ENCODE measurements at places on chromosomes 13 and 19.

DNA sequence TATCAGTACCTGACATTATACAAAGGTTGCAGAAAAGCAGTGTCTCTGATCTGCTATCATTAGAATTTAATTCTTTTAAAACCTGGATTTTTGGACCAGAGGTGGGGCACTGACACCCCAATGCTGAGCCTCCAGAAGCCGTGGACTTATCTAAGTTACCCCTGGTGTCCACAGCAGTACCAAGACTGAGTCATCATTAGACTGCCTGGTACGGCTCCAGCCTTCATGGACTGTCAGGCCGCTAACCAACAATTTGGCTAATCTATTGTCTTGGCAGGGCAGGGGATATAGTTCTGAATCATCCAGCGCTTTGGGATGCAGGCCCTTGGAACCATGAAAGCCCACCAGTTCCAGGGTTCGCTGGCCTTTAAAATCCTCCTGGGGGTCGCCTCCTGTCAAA is 78.3 kb downstream of the TSHZ3 start:
- no peak for DNase-seq

- no peak for DNase-seq
Measured at GRCh38 chr13:44373247-44373600, 400 bp upstream of the SERP2 start.

GRCh38 chr13:54733639-54734038 is 1705.0 kb downstream of the OLFM4 start:
- no peak for DNase-seq

DNA sequence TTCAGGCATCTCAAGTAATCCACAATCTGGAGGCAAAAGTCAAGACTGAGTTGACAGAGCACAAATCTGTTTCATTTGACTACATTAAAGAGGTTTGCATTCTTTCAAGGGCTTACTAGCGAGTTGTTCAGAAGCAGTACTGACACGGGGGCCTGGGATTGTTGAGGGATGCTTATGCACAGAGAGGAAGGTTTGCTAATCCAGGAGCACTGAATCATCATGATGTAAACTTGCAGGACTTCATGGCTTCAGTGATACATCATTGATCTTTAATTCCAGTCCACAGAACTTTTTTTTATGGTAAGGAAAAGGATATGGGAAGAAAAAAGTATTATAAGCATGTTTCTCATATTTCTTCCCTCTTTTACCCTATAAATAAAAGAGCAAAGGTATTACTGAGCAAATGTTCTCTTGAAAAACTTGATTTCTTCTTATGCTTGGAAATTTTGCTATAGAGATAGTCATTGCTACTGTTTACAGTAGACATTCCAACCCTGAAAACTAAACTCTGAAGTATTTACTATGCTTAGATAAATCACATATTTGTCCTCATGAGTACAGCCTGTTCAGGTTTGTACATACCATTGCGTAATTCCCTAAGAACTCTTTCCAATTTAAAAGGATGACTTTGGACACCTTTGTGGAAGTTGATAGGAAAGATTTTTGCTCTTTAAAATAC is 65.8 kb upstream of the KPNA3 start:
- no peak for DNase-seq

GRCh38 chr19:47471733-47472457 is at the start of gene SLC8A2:
Gene SLC8A2 (minus strand): TSS chr19:47471893. CDS start chr19:47466403, 5,490 bp downstream.
- no peak for DNase-seq

DNA sequence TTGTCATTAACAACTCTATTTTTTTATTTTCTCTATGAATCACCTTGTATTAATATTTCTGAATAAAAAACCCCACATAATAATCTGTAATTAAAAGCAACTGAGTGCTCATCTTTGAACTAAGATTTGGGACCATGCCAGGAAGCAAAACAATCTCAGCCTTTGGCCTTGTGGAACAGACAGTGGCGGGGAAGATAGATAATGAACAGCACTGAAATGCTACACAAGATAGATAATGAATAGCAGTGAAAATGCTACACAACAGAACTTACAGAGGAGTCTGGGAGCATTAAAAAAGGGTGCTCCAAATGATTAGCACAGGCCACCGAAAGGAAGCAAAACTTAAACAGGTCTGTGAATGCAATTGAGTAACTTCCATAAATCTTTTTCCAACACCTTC is 134.9 kb downstream of the GPC5 start:
- DNase-seq: no peak

DNA sequence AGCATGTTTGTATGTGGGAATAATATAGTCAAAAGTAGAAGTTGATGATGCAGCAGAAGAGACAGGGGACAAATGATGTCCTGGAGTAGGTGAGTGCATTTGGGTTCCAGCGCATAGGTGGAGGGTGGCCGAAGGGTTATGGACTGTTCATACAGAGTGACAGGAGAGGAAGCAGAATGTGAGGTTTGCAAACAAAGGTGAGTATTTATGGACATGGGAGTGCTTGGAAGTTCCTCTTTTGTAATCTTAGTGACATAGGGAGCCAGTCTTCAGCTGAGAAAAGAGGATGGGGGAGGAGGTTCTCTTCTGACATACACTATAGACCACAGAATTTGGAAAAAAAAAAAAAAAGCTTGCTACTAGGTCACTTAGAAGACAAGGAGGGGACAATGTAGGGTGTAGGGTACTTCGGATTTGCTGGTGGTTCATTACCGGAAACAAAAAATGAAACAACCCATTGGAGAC is 331.6 kb downstream of the DLEU7 start:
- no peak for DNase-seq

DNA sequence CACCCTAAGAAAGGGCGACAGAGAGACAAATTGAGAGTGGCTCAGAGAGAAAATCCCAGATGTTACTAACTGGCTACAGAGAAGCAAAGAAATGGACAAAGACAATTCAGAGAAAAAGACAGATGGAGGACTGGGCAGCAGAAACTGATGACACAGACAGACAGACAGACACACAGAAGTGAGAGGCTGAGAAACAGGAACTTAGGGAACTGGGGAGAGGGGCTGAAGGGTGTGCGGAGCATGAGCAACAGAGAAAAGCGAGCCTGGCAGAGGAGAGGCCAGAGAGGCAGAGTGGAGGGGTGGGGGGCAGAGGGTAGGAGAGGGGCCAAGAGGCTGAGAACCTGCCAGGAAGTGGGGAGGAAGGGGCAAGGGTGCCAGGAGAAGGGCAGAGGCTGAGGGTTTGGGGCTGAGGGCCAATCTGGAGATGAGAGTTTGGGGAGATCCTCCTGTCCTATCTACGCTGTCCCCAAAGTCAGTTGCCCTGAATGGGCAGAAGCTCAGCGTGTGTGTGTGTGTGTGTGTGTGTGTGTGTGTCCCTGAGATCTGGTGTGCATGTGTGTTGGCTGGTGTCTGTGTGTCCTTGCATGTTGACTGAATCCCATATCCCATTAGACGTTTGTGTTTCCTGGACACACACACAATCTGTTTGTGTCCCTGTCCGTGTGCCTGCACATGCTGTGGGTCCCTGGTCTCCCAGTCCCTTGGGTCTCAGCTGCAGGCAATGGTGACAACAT is 5.6 kb upstream of the ERFL start:
- no peak for DNase-seq

DNA sequence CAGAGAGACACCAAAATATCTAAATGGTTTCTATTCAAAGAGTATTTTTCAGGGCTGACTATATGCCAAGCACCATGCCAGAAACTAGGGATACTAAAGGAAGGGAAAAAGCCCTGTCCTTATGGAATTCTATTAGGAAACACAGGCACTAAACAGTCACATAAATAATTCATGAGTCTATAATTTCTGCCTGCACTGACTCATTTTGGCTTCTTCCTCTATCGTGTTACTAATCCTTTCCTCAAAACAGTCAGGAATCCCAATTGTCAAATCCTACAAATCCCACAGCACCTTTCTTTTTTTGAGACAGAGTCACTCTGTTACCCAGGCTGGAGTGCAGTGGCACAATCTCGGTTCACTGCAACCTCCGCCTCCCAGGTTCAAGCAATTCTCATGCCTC is 29.2 kb downstream of the XPO4 start:
- no peak for DNase-seq

GRCh38 chr13:39315796-39316195 is 277.5 kb downstream of the NHLRC3 start:
- no peak for DNase-seq

DNA sequence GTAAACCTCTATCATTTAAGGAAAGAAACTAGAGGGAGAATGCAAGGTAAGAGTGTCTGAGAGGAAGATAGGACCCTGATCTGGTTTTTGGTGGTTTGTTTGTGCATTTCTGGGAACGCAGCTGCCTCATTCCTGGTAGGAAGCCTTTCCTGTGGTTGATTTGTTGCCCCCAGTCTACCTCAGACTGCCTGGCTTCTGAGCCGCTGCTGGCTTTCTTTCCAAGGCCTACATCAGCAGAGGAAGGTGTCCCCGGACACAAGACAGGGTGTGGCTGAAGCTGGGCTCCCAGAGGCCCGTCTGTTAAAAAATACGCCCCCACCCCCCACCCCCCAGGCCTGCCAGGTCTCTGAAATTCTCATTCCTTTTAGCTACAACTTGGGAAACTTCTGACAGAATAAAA is 42.6 kb downstream of the C13orf42 start:
- DNase-seq: no peak

GRCh38 chr19:1149259-1150045 is 24.6 kb downstream of the SBNO2 start:
- DNase-seq: no peak

- DNase-seq: no peak
Measured at GRCh38 chr13:34161931-34162543, 344.1 kb downstream of the RFC3 start.

DNA sequence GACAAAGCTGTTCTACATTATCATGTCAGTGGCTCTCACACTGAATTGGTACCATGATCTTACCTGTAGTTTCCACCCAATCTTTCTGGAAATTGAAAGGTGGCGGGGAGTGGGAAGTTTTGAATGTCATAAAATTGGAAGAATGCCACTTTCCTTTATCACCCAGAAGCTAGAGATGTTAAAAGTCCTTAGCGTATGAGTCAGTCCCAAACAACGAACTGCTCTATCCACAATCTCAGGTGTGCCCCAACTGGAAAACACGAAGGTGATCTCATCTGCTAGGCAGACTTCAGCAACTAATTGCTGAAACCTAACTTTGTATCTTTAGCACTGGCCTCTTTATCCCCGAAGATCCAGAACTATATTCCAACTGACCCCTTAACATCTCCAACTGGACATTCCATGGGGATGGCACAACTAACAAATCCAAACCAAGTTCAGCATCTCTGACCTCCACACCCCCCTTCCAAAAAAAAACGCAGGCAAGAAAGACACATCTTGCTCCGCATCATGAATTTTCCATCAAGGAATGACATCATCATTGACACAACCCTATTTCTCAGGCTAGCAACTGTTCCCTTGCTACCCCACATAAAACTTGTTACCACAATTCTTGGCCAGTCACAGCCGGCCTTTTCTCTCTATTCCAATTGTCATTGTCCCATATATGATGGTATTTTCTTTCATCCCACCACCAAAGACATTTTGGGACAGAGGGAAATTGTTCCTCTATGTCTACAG is 175.4 kb downstream of the KLF12 start:
- no peak for DNase-seq

DNA sequence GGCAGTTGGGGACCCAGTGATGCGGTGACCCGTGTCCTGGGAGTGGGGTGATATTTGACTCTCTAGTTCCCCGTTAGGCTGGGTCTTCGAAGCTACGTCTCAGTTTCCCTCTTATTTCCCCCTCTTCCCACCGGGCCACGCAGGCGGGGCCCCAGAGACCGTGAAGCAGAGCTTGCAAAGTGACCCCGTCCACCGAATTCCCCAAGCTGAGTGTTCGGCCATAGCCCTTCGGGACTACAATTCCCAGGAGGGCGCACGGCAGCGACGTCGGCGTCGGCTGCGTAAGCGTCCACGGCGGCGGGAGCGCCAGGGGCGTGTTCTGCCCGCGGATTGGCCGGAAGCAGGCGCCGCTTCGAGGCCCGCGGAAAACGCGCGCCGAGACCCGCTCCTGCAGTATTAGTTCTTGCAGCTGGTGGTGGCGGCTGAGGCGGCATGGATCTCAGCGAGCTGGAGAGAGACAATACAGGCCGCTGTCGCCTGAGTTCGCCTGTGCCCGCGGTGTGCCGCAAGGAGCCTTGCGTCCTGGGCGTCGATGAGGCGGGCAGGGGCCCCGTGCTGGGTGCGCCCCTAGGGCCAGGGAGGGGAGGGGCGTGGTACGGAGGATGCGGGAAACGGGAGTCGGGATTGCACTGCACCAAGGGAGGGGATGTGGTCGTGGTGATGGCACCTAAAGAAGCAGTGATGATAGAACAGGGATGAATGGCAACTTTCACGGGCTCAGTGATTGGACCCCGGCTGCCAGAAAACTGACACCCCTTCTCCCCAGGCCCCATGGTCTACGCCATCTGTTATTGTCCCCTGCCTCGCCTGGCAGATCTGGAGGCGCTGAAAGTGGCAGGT is at the start of gene RNASEH2A:
TSS of gene RNASEH2A (plus strand) at position 343 of the 840 bp plus-strand sequence. CDS start at position 433, 90 bp downstream.
- DNase-seq: peak; percentile 87

- DNase-seq: no peak
Measured at GRCh38 chr13:110392510-110393240, 85.6 kb downstream of the COL4A2 start.

GRCh38 chr13:97069050-97069815 is 75.0 kb upstream of the OXGR1 start:
- DNase-seq: no peak

GRCh38 chr19:17772172-17772571 is 20.9 kb downstream of the FCHO1 start:
- no peak for DNase-seq

GRCh38 chr19:47895165-47895782 is 9.2 kb upstream of the SULT2A1 start:
- DNase-seq: no peak

DNA sequence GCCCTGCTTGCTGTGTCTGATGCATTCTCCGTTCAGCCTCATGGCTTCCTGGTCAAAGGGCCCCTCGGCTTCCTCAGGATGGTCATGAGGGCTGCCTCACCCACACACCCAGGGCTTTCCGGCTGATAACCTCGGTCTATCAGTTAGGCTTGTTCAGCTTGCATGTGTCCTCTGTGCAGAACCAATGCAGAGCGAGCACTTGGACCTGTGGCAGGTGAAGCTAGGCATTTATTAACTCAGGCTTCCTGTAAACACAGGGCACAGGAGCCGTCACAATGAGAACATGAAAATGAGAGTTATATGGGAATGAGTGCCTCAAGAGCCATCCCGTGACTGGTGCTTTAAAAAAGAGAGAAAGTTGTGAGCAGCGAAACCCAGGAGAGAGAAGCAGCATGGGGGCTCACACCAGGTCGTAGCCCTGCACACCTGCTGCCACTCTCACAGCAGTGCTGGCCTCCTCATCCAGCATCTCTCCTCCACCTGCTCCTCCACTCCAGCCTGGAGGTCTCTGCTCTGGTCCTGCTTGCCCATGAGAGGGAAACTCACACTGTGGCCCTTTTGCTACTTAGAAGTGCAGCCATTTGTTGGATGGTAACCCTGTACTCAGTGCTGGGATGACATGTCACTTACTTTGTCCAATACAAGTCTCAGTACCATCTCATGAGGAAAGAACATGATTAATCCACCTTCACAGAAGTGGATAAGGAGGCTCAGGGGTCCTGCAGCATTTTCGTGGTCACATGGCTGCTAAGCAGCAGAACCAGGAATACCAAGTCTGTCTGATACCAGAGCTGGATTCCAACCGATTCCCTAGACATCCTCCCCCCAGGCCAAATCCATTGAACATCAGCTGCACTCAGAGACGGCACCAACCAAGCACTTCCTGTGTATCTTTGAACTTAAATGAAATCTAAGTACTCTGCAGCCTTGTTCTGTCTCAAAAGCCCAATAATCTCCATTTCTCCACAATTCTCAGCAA is 50.5 kb upstream of the IRS2 start:
- no peak for DNase-seq

GRCh38 chr13:23637829-23638228 is 67.6 kb downstream of the TNFRSF19 start:
- no peak for DNase-seq

GRCh38 chr19:39413272-39413910 is 922 bp downstream of the PLEKHG2 start:
- no peak for DNase-seq
